ENCODE measurements at places on chromosomes 16 and 17.

- no peak for DNase-seq
Observed at GRCh38 chr17:76379646-76380376, 4.6 kb upstream of the SPHK1 start.

DNA sequence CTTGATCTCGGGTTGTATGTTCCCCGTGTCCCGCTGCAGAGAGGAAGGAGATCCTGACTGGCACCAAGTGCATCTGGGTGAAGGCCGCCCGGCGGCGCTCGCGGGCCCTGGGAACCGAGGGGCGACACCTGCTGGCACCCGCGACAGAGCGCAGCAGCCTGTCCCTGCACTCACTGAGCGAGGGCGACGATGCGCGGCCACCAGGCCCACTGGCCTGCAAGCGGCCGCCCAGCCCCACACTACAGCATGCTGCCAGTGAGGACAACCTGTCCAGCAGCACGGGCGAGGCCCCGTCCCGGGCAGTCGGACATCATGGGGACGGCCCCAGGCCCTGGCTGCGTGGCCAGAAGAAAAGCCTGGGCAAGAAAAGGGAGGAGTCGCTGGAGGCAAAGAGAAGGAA lies 7.5 kb downstream of the BTBD17 start:
- peak; percentile 79 for DNase-seq

GRCh38 chr17:49439305-49439672 lies 24.6 kb upstream of the PHB1 start:
- DNase-seq = no peak

GRCh38 chr16:27640277-27640600 lies 90.3 kb downstream of the KATNIP start:
- no peak for DNase-seq

GRCh38 chr17:35088356-35088880 lies 24.9 kb upstream of the RFFL start:
- peak; percentile 29 for DNase-seq

GRCh38 chr16:27993587-27993986 lies 69.9 kb downstream of the GSG1L start:
- DNase-seq = no peak

DNA sequence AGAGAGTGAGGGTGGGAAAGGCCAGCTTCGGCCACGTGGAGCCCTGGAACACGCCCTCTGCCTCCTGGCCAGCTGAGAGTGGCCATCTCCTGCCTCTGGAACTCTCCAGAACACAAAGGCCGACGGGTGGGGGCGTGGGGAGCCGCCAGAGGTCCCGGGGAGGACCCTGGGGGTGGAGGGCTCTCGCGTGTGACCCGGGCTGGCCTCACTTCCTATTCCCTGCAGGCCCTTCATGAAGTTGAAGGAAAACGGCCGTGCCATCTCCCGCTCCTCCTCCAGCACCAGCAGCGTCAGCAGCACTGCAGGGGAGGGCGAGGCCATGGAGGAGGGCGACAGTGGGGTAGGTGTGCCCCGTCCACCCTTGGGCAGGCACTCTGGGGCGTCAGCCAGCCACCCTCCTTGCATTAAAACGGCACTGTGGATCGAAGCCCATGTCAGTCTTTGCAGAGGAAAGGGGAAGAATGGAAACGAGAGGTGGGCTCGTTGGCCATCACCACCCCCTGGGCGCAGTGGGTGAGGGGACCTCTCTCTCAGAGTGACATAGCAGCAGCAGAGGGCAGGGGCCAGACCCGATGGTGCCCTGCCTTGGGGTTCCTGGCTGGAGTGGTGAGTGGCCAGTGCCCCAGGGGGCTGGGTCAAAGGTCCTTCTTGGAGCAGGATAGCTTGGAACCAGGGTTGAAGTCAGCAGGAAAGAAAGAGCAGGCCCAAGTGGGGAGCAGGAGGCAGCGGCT lies 37.1 kb downstream of the OR1D5 start:
- no peak for DNase-seq

DNA sequence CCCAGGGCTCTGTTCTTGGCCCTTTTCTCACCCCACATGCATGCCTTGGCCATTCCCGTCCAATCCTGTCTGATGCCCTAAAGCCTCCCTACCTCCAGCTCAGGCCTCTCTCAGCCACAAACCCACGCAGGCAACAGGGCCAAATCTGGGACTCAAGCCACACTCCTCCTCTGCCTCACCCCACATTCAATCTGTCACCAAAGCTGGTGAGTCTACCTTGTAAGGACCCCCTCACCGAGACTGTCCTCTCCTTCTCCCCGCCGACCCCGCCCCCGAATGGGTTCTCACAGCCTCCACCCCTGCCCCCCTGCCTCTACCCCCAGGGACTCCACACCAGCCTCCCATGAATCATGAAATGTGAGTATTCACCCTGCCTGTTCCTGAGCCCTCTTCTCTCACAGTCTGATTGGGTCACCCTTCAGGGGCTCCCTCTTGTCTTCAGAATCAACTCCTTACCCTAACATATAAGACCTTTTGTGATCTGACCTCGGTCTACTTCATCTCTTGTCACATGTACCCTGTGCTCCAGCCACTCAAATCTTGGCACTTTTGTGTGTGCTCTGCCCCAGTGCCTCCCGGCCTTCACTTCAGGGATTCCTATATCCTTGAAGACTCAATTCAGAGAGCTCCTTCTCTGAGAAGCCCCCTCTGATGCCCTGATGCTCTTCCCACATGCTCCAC lies 10.7 kb downstream of the EPOP start:
- DNase-seq = no peak

DNA sequence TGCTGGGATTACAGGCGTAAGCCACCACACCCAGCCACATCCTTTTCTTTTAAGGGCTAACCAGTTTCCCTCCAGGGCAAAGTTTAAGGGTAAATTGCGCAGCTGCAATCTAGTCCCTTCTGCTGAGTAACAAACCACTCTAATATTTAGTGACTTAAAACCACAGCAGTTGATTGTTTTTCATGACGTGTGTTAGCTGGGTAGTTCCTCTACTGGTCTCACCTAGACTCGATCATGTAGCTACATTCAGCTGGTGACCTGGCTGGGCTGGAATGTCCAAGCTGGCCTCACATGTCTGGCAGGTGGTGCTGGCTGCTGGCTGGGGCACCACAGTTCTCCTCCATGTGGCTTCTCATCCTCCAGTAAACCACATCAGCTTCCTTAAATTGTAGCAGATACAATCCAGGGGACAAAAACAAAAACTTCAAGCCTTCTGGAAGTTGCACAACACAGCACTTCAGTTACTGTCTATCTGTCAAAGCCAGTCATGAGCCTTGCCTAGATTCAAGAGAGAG lies 75.5 kb downstream of the GPRC5B start:
- DNase-seq = no peak

All from neural crest cell (in vitro differentiated cells).